ENCODE measurements at places on chromosomes 2 and 18. TPM values are rescaled to one million over a fixed set of nuclear protein-coding genes. Genes with fewer than 3 reads are reported as not detected.

DNA sequence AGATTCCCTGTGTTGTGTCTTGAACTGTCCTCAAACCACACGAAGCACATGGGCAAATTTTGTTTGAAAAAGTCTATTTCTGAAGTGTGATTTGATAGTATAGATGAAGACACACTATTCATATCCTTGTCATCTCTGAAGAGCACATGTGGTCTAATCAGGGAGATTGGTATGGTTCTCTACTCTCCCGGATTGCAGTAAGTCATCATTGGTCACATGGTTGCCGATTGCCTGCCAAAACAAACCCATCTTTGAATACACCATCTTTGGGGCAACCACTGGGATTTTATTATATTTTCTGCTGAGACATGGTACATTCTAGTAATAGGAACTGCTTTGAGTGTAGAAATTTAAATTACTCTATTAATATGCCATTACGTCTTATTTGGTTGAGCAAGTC lies 186.9 kb downstream of the MYO1B start:
- no peak overlapping the region for H3K4me3 ChIP-seq
- H3K27ac ChIP-seq, result no peak overlapping the region
- DNase-seq, result no peak
- H3K27me3 ChIP-seq, result no peaks in the 10 kb centered on the region
- H3K36me3 ChIP-seq, result no peaks in the 10 kb centered on the region
- no peaks in the 10 kb centered on the region for H3K4me1 ChIP-seq

DNA sequence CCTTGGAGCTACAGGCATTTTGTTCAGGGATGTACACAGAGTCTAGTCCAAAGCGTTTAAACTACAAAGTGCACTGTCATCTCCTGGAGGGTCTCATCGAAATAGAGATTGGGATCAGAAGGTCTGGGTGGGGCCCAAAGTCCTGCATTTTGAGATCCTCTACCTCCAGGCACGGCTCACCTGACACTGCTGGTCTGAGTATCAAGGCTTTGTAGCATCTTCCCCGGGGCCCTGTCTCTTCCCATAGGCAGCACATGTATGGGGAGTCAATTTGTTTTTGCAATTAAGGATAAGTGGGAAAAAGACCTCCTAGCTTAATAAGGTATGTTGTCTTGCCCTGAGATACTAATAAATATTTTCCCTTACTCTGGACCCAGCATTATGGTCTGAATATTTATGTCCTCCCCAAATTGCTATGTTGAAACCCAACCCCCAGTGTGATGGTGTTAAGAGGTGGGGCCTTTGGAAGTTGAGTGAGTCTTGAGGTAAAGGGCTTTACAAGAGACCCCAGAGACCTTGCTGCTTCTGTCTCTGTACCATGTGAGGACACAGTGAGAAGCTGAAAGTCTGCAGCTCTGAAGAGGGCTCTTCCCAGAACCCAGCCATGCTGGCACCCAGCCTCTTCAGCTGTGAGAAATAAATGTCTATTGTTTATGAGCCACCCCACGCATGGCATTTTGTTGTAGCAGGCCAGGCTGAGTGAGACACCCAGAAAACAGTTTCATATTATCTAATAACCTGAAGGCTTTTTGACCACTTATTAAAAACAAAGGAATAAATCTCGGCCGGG lies 258.7 kb upstream of the HS6ST1 start:
- H3K27me3 ChIP-seq, result peaks cover 3% of the 10 kb centered on the region
- no peak overlapping the region for H3K27ac ChIP-seq
- no peak for DNase-seq
- no peaks in the 10 kb centered on the region for H3K36me3 ChIP-seq
- no peaks in the 10 kb centered on the region for H3K4me1 ChIP-seq

GRCh38 chr2:96618596-96619283 lies 19.4 kb downstream of the KANSL3 start:
- no peak for DNase-seq
- H3K36me3 ChIP-seq, result peaks cover 70% of the 10 kb centered on the region
- no peak overlapping the region for H3K27ac ChIP-seq
- peaks cover 23% of the 10 kb centered on the region for H3K4me1 ChIP-seq

DNA sequence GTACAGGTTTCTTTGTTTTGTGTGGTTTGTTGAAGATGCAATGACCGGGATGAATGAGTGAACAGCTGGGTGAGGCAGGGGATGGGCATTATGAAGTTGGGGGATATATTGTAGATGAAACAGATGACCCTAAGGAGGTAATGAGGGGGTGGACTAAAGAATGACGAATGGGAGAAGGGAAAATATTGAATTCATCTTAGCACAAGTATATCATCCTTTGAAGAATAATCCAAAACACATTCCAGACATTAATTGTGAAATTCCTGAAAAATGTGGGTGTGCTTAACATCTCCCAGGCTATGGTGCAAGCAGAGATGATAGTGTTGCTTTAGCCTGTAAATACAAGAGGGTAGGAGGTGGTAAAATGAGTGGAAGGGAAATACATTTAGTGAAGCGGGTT lies 5.8 kb downstream of the CRIM1 start:
- no peaks in the 10 kb centered on the region for H3K36me3 ChIP-seq
- DNase-seq, result no peak
- H3K4me1 ChIP-seq, result peaks cover 16% of the 10 kb centered on the region
- no peak overlapping the region for H3K4me3 ChIP-seq
- H3K27me3 ChIP-seq, result peaks cover 39% of the 10 kb centered on the region

DNA sequence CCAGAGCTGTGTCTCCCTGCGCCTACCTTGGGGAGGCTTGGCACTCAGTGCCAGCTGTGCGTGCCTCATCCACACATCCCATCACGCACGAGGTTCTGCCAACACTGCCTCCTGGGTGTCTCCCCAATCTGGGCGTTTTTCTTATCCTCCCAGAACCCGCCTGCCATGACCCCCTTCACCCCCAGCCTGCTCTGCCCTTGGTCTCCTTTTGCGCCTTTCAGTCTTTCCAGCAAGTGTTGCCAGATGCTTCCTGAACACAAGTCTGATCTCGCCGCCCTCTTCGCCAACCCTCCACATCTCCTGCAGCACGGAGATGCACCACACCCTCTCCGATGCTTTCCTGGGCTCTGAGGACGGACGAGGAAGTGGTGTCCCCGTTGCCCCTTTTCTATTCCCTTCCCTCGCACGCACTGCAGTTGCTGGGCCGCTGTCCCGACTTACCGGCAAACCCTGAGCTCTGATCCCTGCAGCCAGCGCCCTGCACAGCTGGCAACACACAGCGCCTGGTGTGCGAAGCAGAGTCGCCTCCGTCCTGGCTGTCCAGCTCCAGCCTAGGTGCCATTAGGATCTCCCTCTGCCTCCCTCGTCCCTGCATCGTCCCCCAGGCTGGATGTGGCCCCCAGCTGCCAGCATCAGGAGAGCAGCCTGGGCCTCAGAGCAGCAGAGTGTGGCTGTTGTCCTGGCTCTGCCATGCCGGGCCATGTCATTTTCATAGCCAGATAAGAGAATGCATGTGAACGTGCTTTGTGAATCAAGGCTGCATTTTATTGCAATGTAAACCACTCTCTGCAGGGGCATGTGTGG lies 22.6 kb upstream of the ALLC start:
- no peaks in the 10 kb centered on the region for H3K27me3 ChIP-seq
- no peak overlapping the region for H3K27ac ChIP-seq
- DNase-seq, result no peak
- H3K4me3 ChIP-seq, result no peak overlapping the region
- H3K4me1 ChIP-seq, result no peaks in the 10 kb centered on the region

- no peaks in the 10 kb centered on the region for H3K36me3 ChIP-seq
- no peak overlapping the region for H3K27ac ChIP-seq
- H3K4me1 ChIP-seq, result no peaks in the 10 kb centered on the region
- H3K4me3 ChIP-seq, result peak overlapping the region; percentile 10
- H3K27me3 ChIP-seq, result peaks cover 29% of the 10 kb centered on the region
- DNase-seq, result peak; percentile 62
These were observed 2.7 kb downstream of the GPC1 start for GRCh38 chr2:240437861-240438809.

DSC3 gene
- total RNA-seq, result not detected

CPO gene
- total RNA-seq, result not detected

MYL12B gene
- 184 TPM for total RNA-seq

DNAH7 gene
- total RNA-seq, result not detected

MEP1B gene
- total RNA-seq, result 0.30 TPM
